ENCODE measurements at places on chromosomes 1 and 21.

DNA sequence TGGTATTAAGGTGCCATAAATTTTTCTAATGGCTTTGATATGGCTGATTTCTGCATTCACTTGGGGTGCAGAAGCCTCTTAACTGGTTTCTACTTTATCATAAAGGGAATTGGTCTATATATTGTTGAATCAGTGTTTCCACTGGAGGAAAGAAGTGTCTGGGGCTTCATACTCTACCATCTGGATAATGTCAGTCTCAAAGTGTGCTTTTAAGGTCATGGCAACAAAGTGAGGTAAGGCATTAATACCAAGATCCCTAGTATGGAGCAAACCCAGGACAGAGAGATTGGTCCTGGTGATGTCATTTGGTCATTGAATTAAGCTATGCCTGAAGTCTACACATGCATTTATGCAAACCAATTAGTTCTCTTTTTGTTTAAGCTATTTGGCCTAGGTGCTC lies 309.9 kb downstream of the DUSP10 start:
- no peak for DNase-seq

DNA sequence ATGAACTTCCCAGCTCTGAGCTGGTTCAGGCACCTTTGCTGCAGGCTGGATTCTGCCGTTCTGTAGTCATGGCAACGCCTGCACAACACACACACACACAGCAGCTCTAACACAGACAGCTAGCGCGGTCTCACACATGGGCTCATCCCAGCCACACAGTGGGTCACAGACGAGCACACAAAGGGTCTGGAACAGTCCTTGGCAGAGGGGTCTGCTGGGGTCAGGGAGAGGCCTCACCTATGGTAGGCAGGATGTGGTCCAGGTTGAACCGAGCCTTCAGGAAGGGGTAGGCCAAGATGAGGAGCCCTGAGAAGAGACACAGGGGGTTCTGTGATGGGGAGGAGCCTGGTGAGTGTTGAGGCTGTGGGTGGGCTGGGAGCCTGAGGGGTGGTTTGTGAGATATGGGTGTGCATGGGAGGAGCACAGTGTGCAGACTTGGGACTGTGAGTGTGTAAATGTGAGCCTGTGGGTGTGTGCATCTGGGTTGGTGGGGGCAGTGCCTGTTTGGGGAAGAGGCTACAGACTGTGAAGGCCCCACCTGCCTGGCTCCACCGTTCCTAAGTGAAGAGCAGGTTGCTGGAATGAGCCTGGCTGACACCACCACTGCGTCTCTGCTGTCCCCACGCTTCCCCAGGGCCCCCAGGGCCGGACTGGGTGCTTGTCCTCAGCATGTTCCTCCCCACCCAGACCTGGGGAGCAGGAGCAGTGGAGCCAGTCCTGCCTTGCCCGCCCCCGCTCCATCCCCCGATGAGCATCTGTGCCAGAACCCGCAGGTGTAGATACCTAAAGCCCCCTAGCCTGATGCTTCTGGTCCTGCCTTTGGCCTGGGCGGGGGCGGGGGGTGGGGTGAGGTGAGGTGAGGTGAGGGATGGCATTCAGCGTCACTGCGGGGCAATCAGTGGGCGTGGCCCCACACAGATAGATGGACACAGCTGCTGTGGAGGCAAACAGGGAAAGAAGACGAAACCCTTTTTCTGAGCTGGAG lies 1.5 kb downstream of the KNCN start:
- peak; percentile 35 for DNase-seq

GRCh38 chr1:228969953-228970800 lies 234.9 kb downstream of the RHOU start:
- DNase-seq: no peak

- DNase-seq: no peak
Measured at GRCh38 chr1:220908757-220909156, 29.5 kb downstream of the HLX start.

- DNase-seq: no peak
Measured at GRCh38 chr1:229006121-229006870, 264.6 kb upstream of the RAB4A start.

GRCh38 chr21:42721341-42721824 lies 68.0 kb downstream of the PDE9A start:
- DNase-seq: no peak

GRCh38 chr1:115217150-115218033 lies 120.7 kb downstream of the NGF start:
- no peak for DNase-seq

DNA sequence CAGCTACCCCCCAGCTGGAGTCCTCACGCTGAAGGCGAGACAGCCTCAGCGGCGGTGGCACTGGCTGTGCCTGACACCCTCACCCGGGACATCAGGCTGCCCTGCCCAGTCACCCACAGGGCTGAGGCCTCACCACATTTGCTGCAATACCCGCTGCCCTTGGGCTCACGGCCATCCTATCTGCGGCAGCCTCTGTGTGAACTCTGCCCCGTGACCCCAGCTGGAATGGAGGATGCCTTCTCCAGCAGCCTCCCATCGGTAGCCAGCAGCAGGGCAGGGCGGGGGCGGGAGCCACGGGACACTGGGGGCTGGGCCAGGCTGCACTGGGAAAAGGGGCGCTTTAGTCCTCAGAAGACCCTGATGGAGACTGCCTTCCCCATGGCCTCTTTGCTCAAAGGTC lies 112.4 kb upstream of the ZBTB40 start:
- DNase-seq: no peak

DNA sequence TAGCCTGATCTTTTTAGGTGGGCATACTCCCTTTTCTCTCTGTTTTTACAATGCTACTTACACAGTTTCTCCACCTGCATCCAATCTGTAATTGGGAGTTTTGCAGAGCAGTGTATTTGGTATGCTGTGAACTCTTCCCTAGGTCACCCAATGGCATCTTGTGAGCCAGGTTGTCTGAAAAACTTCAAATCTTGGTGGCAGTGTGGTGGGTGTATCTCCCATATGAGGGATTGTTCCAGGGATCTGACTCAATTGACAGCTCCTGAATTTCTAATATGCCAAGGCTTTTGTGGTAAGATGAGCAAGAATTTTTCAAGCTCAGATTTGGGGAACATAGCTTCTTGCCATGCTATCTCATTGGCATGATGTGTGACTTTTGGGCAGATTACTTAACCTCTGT lies 47.2 kb upstream of the MACF1 start:
- no peak for DNase-seq
